ENCODE measurements at places on chromosomes 4 and X. TPM values are rescaled to one million over a fixed set of nuclear protein-coding genes. Genes with fewer than 3 reads are reported as not detected.

The TAPT1 gene
- 60.4 TPM for total RNA-seq

- no peak for DNase-seq
These were observed 32.1 kb downstream of the TAPT1 start for GRCh38 chr4:16194214-16194613.

- no peak for DNase-seq
These were observed 20.4 kb downstream of the USP46 start for GRCh38 chr4:52638717-52639116.

DNA sequence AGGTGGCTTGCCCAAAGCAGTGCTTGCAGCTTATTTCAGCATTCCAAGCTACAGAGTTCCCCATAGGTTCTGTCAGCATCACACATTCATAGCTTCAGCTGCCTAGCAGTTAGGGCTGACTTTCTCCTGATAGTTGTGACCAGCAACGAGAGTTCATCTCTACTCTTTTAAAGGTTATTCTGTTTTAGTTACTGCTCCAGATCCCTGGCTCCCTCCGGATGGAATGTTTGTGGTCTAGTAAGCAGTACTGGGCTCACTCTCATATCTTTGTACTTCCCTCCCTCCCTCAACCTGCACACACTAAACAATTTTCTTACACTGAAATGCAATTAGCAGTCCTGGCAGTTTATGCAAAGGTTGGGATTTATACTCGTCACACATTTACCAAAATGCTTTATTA lies 43.9 kb downstream of the PTTG2 start:
- no peak for DNase-seq
